Midbrain (tissue), 1 donor: ENCODE measurements at places on chromosomes 3 and 15.

DNA sequence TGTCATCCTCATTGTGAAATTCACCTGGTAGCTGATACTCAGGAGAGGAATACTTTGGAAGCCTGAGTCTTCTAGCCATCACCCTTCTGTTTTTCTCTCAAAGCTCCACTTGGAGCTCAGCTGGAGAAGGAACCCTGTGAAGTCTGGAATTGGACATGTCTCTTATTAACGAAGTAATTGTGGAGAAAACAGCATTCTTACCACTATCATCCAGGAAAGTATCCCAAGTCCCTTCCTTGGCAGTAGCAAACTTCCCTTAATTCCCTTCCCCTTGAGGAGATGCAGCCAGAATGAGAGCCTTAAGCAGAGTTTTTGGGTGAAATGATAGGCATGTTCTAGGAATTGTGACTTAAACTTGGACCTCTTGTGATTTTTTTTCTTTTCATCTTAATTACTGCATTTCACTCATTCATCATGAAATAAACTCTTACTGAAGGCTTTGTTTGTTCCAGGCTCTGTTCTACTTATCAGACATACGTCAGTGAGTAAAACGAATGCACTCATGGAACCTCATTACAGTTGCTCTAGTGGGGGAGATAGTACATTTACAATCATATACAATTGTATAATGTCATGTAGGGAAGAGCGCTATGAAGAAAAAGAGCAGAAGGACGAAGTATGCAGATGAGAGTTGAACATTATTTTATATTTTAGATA is 30.5 kb upstream of the TCF12 start:
- no peak for DNase-seq

- DNase-seq = no peak
Measured at GRCh38 chr3:196360586-196360985, 22.4 kb upstream of the TM4SF19 start.

- no peak for DNase-seq
Measured at GRCh38 chr3:36894914-36895313, 49.9 kb downstream of the TRANK1 start.

DNA sequence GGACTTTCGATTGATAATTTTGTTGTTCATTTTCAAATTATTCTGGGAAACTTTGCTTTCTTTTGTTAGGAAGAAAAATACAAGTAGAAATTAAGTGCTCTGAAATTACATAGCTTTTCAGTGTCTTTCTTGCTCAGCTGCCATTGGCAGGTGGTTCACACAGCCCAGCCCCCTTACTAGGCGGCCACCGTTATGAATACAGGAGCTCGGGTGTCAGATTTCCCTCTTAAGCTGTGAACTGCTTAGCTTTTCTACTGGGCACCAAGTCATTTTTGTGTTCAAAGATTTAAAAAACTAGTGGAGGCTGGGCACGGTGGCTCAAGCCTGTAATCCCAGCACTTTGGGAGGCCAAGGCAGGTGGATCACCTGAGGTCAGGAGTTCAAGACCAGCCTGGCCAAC is 55.2 kb downstream of the HMG20A start:
- DNase-seq = no peak

DNA sequence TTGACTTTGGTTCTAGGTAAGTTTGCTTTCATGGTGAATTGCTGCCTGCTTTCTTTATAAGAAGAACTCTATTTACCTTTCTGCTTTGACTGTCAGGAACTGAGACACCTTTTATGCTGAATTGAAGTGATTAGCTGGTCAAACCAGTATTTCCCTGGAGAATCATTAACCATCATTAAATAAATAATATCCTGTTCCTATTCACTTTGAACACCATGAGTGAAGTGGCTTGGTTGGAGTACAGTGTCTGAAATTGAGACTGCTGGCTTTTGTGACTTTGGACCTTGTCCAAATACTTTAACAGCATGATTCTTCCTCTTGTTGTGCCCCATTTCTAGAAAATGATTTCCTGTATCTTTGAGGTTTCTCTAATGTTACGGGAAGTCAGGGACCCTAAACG is 5.6 kb upstream of the TMEM62 start:
- DNase-seq = no peak

DNA sequence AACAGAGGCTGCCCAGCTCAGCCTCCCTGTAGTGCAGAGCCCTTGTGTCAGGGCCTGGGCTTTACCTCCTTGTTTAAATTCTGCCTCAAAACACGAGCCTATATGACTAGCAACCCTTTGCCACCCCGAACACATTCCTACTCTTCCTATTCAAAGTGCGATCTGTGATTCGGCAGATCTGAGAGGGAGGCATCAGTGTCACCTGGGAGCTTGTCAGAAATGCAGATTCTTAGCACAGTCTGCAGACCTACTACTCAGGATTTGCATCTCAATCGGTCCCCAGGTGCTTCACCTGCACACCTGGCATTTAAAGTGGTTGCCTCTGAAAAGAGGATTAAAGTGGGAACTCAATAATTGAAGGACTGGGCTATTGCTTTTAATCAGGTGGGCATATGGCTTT is 273.2 kb upstream of the TOPAZ1 start:
- DNase-seq = no peak

DNA sequence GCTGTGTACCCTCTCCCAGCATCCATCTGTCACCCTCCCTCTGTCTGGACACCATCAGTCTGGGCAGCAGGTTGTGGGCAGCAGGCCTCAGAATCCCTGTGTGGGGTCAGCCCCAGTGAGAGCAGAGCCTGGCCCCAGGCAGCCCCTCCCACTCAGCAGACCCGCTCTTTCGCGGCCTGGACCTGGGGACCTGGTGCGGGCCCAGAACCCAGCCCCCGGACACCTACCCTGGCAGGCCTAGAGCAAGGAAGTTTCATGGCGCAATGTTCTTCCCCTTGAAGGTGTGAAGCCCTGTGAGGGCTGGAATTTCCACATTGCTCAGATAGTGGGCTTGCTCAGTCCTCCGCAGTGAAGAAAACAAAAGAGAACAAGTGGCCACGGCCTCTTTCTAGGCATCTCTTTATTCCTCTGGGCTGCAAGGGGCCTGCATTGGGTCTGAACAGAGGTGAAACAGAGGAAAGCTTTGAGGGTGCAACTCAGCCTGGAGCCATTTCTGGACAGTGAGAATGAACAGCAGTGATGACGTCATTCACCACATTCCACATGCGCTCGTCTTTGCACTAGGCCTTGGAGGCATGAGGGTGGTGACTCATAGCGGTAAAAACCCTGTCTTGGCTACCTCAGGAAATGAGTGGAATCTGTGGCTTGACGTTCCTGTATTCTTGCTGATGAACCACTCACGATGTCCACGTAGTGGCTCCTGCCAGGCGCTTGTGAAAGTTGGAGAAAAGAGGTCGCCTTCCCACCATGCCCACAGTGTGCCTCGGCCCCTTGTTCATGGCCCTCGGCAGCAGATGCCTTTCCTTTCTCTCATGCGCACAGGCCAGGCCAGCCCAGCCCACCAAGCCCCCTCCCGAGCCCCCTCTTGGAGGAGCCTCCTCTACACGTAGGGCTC is 66.1 kb downstream of the SLC30A4 start:
- DNase-seq = no peak

- peak; percentile 66 for DNase-seq
Measured at GRCh38 chr3:139111392-139112229, 66.9 kb upstream of the PRR23C start.

DNA sequence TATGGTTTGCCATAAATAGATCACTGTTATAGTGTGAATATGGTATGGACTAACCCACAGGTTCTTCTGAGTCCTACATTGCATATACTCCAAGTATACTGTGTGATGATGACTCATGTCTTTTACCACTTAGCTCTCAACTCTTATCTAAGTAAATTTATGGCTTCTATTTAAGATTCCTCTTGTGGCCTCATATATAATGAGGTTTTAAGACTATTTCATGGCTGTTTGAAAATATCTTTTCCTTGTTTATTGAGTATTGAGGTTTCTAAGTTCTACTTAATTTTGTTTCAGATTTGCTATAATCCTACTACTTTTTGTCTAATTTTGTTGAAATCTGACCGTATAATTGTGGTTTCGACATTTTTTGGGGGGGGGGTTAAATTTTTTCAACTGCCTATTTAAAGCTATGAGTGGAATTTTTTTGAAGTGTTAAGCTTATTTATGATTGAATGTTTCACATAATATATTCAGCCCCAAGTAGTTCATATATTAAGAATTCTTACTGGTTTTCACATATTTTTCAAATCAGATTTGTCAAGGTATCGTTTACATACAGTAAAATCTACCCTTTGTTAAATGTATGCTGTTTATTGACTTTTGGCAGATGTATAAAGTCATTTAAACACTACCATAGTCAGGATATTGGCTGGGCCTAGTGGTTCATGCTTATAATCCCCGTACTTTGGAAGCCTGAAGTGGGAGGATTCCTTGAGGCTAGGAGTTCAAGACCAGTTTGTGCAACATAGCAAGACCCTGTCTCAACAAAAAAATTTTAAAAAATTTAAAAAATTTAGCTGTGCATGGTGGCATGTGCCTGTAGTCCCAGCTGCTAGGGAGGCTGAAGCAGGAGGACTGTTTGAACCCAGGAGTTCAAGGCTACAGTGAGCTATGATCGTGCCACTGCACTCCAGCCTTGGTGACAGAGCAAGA is 11.7 kb downstream of the SLC25A36 start:
- no peak for DNase-seq

DNA sequence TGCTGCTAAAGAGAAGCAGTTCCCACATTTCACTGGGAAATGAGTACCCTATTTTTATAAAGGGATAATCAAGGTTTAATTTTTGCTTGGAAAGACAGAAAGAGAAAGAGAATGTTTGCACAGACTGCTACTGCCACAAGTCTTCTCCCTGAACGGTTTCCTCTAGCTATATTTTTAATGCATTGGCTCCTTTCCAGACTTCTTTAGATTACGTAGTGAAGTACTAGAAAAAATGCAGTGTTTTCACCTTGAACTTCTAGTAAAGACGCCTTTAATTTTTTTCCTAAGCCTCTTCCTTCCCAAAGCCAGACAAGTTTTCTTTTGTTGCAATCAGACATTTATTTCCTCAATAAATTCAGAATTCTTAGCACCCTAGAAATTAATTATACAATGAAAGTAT is 248.3 kb upstream of the CCDC54 start:
- no peak for DNase-seq

GRCh38 chr3:53104762-53105161 is 25.5 kb downstream of the RFT1 start:
- DNase-seq = no peak

DNA sequence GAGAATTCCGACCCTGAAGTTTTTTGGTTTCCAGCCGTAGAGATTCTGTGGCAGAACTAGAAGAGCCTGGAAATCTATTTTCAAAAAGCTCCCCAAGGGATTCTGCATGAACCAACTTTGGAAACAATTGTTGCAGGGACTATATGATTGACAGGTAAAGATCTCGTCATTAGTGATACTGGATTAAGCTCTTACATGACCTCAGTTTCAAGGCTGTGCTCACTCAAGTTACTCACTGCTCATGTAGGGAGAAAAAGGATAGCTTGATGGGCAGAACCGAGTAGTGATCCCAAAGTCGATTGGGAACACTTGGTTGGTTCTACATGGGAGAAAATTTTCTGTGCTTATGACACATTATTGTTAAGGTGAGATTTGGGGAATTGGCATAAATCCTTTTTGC is 142.3 kb upstream of the RASGRP1 start:
- DNase-seq = no peak

DNA sequence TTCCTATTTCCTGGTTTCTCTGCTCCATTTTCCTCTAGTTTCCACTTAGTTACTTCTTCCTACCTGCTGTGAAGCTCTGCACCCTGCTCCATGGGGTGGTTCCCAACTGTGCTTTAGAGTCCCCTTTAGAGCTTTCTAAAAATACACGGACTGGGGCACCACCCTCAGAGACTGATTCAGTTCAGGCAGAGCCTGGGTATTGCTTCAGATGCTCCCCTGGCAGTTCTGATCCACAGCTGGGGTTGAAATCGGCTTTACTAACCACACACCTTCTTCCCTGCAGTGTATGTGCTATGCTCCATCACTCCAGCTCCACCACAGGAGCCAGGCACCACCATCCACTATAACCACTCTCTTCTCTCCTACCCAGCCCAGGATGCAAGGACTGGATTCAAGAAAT is 12.6 kb downstream of the ANP32A start:
- no peak for DNase-seq

DNA sequence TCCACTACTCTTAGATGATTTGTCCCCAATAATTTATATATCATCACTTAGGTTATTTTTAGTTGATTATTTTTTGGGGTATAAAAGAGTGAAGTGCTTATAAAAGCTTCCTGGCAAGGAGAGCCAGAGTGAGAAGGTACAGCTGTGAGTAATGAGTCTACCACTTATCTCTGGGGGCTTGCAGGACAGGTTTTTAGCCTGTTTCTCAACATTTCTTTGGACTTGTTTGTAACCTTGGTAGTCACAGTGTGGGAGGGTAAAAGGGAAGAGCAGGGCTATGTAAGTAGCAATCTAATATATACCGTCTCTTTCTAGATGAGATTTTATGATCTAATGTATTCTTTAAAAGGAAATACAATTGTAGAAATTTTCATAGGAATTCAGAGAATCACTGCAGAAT is 321.3 kb upstream of the GOLIM4 start:
- DNase-seq = no peak

DNA sequence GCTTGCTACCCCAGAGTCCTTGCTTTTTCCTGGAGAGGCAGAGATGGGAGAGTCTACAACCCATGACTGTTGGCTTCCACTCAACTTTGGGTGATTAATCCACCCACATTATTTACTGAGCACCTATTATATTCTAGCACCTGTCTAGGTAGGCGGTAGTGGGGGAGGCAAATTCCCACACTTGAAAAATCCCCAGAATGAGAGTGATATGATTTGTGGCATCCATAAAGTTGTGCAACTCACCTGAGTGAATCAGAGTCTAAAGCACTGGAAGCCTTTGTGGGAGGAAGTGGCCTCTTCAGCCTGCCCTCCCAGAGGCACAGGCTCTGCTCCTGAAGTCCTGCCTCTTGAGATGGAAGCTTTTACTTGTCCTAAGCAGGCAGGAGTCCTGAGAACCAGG is 40.4 kb upstream of the CTNNB1 start:
- DNase-seq = no peak

DNA sequence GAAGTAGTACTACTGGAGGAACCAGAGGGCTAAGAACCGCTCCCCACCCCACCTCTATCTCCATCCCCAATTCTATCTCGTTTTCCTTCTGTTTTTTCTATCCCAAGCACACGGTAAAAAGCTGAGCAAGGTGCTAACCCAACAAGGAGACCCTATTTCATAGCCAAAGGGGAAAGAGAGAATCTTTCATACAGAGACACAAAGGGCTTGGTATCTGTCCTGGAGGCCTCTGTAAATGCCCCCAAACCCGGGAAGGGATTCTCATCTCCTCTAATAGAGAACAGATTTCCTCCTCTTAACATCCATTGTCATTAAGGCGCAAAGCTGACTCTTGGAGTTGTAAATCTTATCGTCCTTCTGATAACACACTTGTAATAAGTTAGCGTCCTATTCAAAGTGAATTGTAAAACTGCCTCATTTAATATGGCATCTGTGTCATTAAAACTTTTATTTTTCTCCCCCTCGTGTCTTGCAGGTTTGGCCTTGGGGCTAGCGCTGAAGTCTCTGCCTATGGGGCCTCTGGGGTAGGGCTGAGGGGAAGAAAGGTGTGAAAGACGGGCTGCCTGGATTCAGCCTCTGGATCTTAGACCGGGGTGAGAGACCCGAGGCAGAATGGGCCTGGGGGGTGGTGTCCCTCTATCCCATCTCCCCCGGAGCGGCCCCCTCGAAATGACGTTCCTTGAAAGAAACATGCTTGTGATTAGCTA is 12.1 kb downstream of the NR2F2 start:
- DNase-seq = no peak
